ENCODE measurements at places on chromosomes 11 and 22. TPM values are rescaled to one million over a fixed set of nuclear protein-coding genes. Genes with fewer than 3 reads are reported as not detected.

The CHST1 gene
- total RNA-seq = not detected

The PHF21B gene
- not detected for total RNA-seq

The ADSL gene
- total RNA-seq = 262 TPM

The DDI1 gene
- not detected for total RNA-seq

The POU2AF2 gene
- not detected for total RNA-seq

The FAT3 gene
- total RNA-seq = not detected

The MS4A6A gene
- not detected for total RNA-seq

The RAB36 gene
- total RNA-seq = not detected

The BTBD18 gene
- not detected for total RNA-seq

The SYCE3 gene
- total RNA-seq = not detected

The TYR gene
- total RNA-seq = not detected

The KDM4E gene
- total RNA-seq = not detected

The VSIG10L2 gene
- not detected for total RNA-seq

The SCGB2A2 gene
- total RNA-seq = not detected

The OR5B21 gene
- not detected for total RNA-seq

The TEX54 gene
- total RNA-seq = not detected

The OTOG gene
- not detected for total RNA-seq

The VSIG2 gene
- not detected for total RNA-seq

The CD3G gene
- total RNA-seq = not detected

The SEPTIN5 gene
- total RNA-seq = 18.9 TPM

The OSBP gene
- total RNA-seq = 19.1 TPM

The SLC22A12 gene
- total RNA-seq = not detected

The SLC22A8 gene
- not detected for total RNA-seq

The OR10S1 gene
- not detected for total RNA-seq

The ZNF143 gene
- total RNA-seq = 22.9 TPM

The PANX2 gene
- 0.12 TPM for total RNA-seq

The DKK3 gene
- 228 TPM for total RNA-seq

The OR2AG2 gene
- not detected for total RNA-seq

The MAJIN gene
- total RNA-seq = not detected

The MAP6 gene
- total RNA-seq = not detected

The KRTAP5-7 gene
- total RNA-seq = not detected

The OR1S2 gene
- not detected for total RNA-seq

The ALDH3B1 gene
- total RNA-seq = 7.5 TPM

The OR8G5 gene
- not detected for total RNA-seq

The TRPC6 gene
- not detected for total RNA-seq

The GPHA2 gene
- not detected for total RNA-seq

The ATP6V1E1 gene
- 182 TPM for total RNA-seq

The ENTHD1 gene
- total RNA-seq = not detected

The CCDC157 gene
- 1.0 TPM for total RNA-seq

The CTSW gene
- total RNA-seq = not detected

The PIK3C2A gene
- 21.7 TPM for total RNA-seq

The OR51A7 gene
- total RNA-seq = not detected

The LUZP2 gene
- total RNA-seq = 1.5 TPM

The KCNQ1OT1 gene
- total RNA-seq = 0.25 TPM

The LARGE2 gene
- total RNA-seq = not detected

The ZFP91 gene
- total RNA-seq = 56.1 TPM

The TMEM191C gene
- total RNA-seq = 0.30 TPM

The TALDO1 gene
- total RNA-seq = 209 TPM
